Fibroblast of skin of back (primary cell): ENCODE measurements at places on chromosomes 12 and 14.

GRCh38 chr12:55067701-55068100, 47.9 kb downstream of the NEUROD4 start:
- no peak for DNase-seq

DNA sequence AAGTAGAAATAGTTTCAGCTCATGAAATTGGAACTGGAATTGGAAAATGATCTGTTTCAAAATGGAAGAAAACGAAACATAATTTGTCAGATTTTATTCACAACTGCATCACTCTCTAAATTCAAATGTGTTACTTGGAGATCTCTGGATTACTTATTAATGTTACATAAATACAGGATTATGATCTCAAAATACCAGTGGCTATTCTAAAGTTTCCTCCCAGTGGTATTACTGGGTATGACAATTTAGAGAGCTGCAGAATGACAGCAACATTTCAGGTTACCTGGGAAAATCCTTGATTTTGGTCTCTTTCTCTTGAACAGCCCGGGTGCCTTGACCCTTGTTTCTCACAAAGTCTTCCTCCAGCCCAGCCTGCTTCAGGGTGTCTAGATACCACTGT, 14.2 kb downstream of the FAM161B start:
- DNase-seq = peak; percentile 8

- DNase-seq = no peak
Measured at GRCh38 chr14:39558525-39558924, 126.3 kb upstream of the FBXO33 start.

- no peak for DNase-seq
Measured at GRCh38 chr12:71041476-71041875, 116.3 kb downstream of the TSPAN8 start.

DNA sequence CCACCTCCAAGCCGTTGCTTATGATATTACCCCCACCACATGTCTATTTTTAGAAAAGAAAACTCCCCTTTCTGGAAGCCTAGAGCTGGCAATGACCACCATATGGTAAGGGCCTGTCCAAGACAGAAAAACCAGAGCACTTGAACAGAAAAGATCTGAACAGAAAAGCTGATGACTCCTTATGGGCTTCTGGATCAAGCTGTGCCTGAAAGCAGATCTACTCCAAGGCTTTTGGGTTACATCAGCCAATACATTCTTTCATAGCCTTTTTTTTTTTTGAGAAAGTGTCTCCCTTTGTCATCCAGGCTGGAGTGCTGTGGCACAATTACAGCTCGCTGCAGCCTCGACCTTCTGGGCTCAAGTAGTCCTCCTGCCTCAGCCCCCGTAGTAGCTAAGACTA, 16.8 kb upstream of the OAS2 start:
- DNase-seq = no peak

GRCh38 chr12:121800694-121801594, 2.9 kb upstream of the SETD1B start:
- DNase-seq = peak; percentile 86

- DNase-seq = no peak
Measured at GRCh38 chr12:46240436-46240835, 28.4 kb downstream of the SLC38A1 start.

DNA sequence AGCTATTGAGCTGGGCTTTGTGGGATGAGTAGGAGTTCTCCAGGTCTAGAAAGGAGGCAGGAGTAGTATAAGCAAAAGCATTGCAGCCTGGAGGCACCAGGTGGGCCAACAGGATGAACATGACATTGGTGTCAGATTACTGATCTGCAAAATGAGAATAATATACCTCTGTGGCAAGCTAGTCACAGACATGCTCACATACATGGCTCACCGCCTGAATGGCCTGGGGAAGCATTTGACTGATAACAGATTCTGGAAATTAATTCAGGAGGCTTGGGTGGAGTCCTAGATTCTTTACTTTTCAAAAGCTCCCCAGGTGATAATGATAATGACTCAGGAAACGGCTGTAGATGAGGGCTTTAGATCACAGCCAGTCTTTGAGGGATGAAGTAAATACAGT, 709 bp downstream of the TCL1B start:
- no peak for DNase-seq

DNA sequence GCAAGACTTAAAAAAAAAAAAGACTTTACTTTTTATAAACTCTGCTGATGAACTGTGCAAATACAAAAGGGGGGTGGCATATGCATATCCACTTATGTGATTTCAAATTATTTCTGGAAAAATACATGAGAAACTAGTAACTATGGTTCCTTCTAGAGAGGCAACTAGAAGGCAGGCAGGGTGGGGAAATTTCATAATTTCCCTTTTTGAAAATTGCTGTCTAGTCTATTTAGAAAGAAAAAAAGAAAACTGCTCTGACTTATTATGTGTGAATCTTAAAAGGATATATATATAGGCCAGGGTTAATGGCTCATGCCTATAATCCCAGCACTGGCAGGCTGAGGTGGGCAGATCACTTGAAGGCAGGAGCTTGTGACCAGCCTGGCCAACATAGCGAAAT, 42.3 kb downstream of the ANAPC7 start:
- DNase-seq = no peak

DNA sequence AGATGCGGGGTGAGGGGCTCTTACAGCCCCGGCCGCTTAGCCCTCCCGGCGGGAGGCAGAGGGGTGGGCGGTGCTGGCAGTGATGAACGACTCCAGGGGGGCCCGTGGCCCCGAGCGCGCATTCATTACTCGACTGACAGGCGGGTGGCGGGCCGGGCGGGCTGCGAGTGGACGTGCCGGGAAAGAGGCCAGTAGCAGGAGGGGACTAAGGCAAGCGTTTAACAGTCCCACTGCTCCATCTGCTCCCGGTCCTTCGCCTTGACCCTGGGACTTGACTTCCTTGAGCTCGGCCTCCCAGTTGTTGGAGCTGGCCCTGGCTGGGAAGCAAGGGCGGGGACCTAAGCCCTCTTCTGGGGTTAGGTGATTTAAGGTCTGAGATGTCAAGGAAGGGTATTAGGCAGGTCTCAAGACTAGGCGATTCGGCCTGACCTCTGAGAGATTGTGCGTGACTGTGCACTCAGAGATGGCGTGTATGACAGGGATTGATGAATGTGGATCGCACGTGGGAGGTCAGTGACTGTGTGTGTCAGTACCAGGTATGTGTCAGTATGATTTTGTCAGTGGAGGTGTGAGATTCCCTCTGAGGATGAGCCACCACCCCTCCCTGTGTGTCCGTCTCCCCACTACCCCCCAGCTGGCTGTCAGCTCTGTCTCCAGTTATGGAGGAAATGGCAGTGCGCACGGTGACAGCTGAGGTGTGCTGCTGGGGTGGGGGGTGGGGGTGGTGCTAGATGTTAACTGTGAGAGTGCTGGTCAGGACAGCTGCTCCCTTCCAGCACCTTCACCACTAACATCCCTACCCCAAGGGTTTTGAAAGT, 3.6 kb upstream of the DNAJC22 start:
- no peak for DNase-seq

GRCh38 chr12:93624595-93625294, 52.3 kb downstream of the SOCS2 start:
- DNase-seq = peak; percentile 98

GRCh38 chr14:59175404-59175803, 13.1 kb upstream of the DAAM1 start:
- no peak for DNase-seq

- DNase-seq = no peak
Measured at GRCh38 chr12:104494137-104494792, 37.5 kb downstream of the CHST11 start.

DNA sequence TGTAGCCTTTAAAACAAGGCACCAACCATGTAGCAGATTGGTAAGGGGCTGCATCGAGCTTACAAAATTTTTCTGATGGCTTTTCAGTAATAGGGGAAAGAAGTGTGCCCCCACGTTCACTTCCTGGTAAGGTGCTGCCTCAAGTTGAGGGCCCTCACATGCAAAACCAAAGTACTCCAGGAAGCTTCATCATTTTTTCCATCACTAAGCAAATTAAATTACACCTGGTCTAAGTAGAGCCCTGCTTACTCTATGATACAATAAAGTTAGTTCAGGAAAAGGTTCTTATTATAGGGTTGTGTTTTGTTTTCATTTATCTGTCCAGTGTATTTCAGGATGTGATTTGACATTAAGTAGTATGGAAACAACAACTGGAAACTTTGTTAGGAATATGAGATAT, 15.0 kb upstream of the AKAP5 start:
- DNase-seq = no peak

DNA sequence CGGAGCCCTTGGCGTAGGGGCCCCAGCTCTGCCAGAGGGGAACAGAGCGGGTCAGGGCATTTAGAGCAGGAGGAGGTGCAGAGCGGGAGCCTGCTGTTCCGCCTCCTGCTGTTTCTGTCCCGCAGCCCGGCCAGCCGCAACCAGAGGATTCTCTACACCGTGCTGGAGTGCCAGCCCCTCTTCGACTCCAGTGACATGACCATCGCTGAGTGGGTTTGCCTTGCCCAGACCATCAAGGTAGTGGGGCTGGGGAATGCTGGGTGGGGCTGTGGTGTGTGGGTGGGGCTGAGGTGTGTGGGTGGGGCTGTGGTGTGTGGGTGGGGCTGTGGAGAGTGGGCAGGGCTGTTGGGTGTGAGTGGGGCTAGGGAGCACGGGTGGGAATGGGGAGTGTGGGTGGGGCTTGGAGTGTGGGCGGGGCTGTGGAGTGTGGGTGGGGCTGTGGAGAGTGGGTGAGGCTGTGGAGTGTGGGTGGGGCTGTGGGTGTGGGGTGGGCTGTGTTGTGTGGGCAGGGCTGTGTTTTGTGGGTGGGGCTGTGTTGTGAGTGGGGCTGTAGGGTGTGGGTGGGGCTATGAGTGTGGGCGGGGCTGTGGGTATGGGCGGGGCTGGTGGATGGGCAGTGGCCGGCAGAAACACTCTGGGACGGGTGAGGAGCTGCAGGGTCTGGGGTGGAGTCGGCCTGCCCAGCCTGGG, 8.0 kb downstream of the ASPG start:
- DNase-seq = no peak

DNA sequence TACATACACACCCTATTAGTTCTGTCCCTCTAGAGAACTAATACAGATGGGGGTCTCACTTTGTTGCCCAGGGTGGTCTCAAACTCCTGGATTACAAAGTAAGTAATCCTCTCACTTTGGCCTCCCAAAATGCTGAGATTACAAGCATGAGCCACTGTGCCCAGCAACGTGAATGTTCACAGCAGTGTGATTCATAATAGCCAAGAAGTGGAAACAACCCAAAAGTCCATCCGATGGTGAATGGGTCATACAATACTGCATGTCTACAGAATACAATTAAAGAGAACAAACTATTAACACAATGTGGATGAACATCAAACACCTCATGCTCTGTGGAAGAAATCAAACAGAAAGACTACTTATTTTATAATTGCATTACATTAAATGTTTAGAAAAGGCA, 57.3 kb upstream of the SYNE2 start:
- no peak for DNase-seq

DNA sequence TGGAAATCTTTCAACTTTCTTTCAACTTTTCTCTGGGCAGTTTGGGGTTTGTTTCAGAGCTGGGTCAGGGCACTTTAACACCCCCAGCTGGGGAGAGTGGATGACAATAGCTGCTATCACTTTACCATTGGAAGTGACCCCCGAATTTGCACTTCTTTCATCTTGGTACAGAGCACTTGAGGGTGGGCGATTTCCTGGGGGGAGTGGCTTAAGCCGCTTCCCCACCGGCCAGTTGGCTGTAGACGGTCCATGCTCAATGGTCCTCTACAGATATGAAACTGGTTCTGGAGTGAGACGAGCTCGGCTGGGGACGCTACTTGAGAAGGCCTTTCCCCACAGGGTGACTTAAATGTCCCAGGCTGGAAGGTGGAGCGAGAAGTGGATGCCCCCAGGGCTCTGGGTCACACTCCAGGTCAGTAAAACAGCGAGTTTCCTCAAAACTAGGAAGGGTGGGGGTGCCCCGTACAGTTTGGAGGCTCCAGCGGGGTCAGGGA, at the start of gene VRTN:
Gene VRTN, plus strand, starts transcription at position 231 of the 494 bp plus-strand sequence. CDS start 8,313 bp downstream, outside the sequence.
- DNase-seq = no peak

- no peak for DNase-seq
Measured at GRCh38 chr12:8036346-8036745, 3.8 kb downstream of the FOXJ2 start.

- DNase-seq = peak; percentile 78
Measured at GRCh38 chr12:127284021-127284420, 982.9 kb upstream of the TMEM132C start.

DNA sequence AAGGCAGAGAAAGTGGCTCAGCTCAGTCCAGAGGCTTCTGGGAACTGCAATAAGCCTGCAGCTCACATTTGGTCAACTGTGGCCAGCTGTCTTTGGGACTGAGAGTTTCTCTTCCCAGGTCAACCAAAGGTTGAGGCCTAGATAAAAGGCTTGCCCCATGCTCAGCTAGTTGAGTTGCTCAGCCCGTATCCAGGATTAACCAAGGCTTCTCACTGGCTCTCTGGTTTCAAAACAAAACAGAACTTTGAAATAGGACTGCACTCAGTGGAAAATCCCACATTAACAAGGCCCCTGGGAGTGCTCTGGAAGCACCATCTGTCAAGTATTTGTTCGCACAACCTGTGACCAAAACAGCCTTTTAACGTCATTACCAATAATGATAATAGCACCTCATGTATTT, 40.3 kb upstream of the NUAK1 start:
- no peak for DNase-seq
